Activated T-helper 1 cell treated with Interleukin-2 at 50 U/mL for 16 hours (primary cell): ENCODE measurements at places on chromosomes 3 and 15.

DNA sequence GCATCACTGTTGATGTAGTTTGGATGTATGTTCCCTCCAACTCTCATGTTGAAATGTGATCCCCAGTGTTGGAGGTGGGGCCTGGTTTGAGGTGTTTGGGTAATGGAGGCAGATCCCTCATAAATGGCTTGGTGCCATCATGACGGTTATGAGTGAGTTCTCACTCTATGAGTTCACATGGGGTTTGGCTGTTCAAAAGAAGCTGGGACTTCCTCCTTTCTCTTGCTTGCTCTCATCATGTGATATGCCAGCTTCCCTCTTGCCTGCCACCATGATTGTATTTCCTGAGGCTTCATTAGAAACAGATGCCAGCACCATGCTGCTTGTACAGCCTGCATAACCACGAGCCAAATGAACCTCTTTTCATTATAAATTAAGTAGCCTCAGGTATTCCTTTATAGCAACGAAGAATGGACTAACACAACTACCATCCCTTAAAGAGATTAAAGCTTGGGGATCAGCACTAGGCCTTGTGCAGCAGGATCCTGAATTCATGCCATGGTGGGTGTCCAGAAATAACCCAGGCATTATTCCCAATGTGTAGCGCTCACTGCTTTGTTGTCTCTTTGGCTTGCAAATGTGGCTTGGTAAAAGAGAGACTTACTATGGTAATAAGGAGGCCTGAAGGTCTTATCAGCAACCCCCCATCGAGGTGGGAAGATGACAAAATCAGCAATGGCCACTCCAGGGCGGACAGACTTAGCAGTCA, 41.9 kb downstream of the NDUFB4 start:
- DNase-seq = no peak

- no peak for DNase-seq
Measured at GRCh38 chr3:108524537-108524936, 14.1 kb upstream of the MYH15 start.

DNA sequence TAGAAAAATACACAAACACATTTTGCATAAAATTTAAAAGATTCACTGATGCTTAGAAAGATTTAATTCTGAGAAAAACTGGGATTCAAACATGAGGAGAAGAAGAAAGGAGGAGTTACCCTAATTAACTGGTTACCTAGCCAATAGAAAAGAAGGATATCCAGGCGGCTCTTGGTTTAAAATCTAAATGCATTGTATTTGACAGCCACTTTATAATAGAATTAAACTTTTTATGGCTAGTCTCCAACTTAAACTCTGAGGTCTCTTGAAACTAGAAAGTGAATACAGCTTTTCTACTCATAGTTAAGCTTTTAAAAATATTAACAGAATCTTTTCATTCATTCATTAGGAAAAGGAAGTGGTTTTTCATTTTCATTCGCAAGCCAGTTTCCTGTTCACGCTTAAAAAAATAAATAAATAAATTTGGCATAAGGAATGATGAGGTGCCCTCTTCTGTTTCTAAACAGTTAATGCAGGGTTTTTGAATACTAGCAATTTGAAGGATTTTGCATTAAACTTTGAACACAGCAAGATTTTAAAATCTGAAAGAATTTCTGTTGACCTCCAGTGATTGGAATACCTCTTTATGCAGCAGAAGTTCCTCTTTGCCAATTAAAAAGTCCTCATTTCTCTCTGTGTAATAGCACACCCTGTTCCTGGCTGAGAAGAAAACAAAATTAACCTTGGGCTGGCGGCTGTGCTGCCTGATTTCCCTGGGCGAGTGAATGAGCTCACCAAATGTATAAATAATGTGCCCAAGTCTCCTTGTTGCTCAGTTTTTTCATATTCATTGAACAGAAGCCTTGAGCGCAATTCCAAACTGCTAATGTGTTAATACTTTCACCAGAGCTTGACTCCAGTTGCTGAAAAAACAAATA, 105.1 kb downstream of the ZMAT3 start:
- no peak for DNase-seq

DNA sequence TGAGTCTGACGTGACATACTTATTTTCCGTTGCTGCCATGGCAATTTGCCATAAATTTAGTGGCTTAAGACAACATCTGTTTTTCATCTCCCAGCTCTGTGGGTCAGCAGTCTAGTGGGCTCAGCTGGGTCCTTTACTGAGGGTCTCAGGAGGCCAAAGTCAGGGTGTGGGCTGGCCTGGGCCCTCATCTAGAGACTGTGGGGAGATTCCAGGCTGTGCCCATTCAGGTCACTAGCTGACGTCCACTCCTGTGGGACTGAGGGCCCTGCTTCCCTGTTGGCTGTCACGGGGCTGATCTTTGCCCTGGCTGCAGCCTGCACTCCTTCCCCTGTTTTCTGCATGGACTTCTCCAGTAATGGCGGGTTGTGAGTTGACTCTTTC, 19.1 kb downstream of the FGD5 start:
- no peak for DNase-seq

GRCh38 chr15:90697175-90697574, 20.0 kb upstream of the BLM start:
- DNase-seq = no peak

- no peak for DNase-seq
Measured at GRCh38 chr15:29131840-29132420, 137.7 kb downstream of the NSMCE3 start.

GRCh38 chr3:99634881-99635280, 3.5 kb upstream of the COL8A1 start:
- no peak for DNase-seq
